ENCODE measurements at places on chromosomes 16 and 17.

GRCh38 chr17:66983414-66984021 lies 19.0 kb downstream of the CACNG4 start:
- no peak for DNase-seq

DNA sequence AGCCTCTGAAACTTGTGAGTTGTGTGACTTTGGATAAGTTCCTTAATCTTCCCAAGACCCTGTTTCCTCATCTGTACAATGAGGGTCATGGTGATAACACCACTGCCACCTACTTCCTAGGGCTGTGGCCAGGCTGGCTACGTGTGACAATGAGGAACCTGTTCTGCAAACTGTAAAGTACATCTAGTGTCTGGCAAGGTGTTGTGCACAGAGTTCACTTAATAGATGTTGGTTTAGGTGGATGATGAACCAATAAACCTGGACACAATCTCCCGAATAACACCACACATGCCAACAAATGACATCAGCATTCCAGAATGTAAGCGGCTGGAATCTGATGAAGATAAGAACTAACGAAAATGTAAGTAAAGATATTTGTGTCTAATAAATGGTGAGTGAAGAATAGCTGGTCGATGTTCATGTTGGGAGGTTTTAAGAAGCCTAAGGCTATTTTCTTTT lies 82.3 kb downstream of the MARCHF10 start:
- no peak for DNase-seq

DNA sequence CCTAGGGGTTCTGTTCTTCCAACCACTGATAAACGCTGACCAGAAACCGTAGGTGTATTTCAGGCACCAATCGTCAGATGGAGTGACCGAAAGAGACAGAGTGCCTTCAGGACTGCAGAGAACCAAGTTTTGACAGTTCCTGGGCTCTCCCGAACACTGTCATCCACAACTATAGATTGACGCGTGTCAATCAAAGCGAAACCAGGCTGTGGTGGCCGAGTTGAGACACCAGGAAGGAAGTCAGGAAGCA lies 11.9 kb upstream of the AURKB start:
- DNase-seq = no peak

DNA sequence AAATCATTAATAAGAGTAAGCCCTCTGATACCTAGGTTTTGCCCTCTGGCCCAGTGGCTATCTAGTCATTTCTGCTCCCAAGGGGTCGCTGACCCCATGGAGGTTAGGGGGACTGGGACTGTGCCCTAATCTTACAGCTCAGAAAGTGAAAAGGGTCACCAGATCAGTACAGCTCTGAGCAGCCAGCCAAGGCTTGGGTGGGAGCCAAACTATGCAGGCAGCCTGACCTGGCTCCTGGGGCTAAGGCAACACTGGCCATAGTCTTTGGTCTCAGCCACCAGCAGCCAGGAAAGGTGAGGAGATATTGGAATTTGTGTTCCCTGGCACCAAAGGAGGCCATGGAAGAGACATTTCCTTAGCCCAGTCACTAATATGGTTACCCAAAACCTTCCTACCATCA lies 67.6 kb downstream of the ASIC2 start:
- DNase-seq = no peak

GRCh38 chr16:20865420-20866131 lies 34.6 kb downstream of the DCUN1D3 start:
- DNase-seq = no peak

- DNase-seq = no peak
Observed at GRCh38 chr16:87325423-87325858, 8.2 kb upstream of the C16orf95 start.

DNA sequence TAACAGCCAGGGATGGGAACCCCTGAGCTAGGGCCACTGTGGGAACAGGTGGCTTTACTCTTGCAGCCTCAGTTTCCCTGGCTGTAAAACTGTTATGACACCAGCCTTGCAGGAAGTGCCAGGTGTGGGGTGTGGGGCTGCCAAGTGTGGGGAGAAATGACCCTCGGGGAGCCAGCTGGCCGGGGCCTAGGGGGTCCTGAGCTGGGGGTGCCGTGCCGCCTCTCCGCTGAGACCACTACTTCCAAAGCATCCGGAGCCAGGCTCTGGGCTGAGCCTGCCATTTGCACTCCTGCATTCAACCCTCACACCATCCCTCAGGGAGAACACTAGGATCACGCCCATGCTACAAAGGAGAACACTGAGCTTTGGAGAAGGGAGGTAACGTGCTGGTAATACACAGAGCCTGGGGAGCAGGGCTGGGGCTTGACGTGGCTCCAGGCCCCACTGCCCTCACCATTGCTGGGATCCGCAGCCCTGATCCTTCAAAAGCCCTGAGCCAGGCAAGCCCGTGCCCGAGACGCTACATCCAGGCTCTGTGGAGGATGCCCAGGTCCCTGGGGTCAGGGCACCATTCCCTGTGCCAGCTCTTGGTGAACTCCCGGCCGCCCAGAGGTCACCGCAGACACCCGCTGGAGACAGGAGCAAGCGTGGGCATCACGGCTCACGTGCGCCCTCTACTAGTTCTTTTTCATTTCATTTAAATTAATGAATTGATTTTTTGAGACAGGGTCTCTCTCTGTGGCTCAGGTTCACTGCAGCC lies 28.8 kb upstream of the GINS2 start:
- DNase-seq = peak; percentile 82
